Thoracic aorta (tissue), 2 donors: ENCODE measurements at places on chromosomes 5 and 9.

DNA sequence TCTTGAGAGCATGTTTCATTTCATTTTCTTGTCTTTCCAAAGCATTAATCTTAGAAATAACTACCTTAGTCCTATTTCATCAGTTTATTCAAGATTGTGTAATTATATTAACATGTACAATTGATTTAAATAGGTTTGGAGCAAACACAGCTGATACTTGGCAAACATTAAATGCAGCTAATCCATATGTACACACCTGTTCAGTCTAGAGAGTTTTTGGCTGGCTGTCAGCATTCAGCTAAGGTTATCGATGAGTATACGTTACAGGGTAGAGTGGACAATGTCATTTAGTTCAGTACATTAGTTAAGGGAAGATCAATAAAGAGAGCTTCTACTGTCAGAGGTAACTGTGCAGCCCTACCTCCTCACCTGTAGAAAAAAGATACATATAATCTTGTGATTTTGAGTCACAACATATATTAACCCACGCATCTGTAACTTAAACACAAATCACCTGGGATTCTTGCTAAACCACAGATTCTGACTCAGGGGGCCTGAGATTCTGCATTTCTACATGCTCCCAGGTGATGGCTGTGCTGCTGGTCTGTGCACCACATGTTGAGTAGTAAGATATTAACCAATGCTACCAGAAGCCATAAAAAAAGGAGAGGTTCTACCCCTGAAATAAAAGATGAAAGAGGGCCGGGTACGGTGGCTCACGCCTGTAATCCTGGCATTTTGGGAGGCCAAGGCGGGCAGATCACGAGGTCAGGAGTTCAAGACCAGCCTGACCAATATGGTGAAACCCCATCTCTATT is 34.1 kb upstream of the PCA3 start:
- DNase-seq, result no peak

GRCh38 chr9:115914291-115914690 is 239.3 kb upstream of the PAPPA start:
- DNase-seq, result no peak

DNA sequence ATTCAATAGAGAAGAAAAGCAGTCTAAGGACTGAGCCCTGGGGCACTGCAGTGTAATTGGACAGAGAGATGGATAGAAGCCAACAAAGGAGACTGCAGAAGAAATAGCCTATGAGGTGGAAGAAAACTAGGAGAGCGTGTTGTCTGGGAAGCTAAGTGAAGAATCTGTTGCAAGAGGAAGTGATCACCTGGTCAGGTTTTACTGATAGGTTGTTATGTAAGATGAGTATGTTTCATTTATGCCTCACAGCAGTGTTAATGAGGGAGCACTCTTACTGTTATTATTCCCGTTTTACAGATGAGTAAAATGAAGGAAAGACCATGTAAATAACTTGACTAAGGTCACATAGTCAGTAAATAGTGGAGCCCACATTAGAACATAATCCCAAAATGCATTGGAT is 80.0 kb upstream of the GRHPR start:
- DNase-seq, result no peak

DNA sequence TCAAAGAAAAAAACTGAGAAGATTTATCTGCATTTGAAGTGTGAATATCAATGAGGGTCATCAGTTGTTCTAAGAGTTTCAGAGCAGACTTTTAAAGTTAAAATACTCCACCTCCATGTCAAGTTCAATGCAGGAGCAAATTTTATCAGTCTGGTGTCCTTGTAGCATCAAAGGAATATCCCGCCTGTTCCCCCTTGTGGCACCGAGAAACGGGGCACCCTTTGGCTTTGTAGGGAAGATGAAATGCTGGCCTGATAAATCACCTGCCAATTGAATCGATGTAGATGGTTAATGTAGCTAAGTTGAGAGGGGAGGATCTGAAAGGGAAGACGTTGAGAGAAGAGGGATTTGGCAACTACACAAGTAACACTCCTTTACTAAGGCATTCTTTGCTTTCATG is 714.5 kb downstream of the EFNA5 start:
- DNase-seq, result no peak

- DNase-seq, result no peak
Observed at GRCh38 chr5:53900677-53901076, 340.2 kb downstream of the NDUFS4 start.

DNA sequence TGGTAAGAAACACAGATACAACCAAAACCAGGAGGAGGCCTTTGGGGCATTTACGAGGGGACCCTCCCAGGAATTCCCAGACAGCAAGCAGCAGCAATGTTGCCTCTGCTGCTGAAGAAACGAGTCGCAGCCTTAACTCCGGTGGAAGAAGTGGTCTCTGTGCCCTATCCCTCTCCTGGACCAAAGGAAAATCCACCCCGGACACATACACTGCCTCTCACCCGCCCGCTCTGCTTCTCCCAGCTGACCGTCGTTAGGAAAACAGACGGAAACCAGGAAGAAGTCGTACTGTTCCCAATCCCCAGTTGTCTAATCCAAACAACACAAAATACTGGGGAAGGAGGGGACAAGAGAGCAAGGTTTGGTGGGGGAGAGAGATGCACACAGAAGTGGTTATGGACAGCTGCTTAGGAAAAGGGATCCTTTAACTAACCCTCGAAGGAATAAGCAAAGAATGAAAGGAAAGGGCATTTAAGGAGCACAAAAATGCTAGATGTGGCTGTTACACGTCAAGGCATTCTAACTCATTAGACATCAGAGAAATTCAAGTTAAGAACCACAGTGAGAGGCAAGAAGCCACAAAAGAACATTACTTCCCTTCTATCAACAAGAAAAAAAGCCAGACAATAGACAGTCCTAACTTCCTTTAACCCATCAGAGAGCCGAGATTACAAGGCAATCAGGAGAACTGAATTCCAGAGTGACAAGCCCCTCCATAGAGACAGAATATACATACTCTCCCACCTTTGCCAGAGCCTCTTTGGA is 71.9 kb downstream of the ACTL7B start:
- DNase-seq, result no peak

- DNase-seq, result no peak
Observed at GRCh38 chr5:39661026-39661779, 236.4 kb upstream of the DAB2 start.

DNA sequence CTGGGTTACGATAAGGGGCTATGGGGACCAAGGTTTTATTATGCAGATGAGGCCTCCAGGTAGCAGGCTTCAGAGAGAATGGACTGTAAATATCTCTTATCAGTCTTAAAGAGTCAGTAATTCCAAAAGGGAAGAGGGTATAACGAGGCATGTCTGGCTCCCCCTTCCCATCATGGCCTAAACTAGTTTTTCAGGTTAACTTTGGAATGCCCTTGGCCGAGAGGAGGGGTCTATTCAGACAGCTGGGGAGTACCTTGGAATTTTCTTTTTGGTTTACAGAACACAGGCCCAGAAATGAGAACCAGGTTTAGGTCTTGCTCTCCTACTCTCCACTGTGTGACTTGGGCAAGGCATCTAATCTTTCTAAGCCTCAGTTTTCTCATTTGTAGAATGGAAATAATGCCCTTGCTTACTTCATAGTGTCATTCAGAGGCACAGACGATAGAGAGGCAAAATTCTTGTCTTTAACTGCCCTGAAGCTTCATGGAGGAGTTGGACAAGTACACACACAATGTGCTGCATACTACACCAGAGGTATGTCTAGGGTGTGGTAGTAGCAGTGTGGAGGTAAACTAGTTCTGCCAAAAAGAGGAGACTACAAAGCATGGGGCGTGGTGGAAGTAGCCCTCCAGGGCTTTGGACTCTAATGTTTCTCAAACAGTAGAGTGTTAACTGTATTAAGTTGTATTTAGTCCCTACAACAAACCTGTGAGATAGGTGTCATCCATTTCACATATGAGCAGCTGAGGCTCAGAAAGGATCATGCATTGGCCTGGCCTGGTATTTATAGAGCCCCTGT is 45.5 kb downstream of the IRF1 start:
- DNase-seq, result no peak

DNA sequence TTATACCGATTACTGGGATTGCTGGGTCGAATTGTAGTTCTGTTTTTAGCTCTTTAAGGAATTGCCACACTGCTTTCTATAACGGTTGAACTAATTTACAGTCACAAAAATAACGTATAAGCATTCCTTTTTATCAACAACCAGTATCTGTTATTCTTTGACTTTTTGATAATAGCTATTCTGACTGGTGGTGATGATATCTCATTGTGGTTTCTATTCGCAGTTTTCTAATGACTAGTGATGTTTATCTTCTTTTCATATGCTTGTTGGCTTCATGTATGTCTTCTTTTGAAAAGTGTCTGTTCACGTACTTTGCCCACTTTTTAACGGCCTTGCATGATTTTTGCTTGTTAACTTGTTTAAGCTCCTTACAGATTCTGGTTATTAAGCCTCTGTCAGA is 74.4 kb downstream of the FAM174A start:
- DNase-seq, result no peak

DNA sequence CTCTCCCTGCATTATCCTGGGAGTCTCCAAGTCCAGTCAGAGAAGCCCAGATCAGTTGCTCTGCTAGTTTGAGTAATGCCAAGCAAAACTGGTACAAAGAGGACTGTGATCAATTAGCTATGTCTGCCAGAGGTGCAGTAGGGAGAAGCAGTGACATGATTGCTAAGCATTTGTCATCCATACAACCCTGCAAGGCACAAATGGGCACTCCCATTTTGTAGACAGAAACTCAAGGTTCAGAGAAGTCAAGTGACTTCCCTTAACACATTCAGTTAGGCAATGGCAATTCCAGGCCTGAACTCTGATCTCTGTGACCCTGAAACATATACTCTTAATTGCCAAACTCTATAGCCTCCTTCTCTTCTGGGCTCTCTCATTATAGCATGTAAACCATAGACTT is 34.0 kb downstream of the NDST1 start:
- DNase-seq, result no peak

GRCh38 chr9:71592400-71592799 is 175.9 kb downstream of the CEMIP2 start:
- DNase-seq, result no peak

DNA sequence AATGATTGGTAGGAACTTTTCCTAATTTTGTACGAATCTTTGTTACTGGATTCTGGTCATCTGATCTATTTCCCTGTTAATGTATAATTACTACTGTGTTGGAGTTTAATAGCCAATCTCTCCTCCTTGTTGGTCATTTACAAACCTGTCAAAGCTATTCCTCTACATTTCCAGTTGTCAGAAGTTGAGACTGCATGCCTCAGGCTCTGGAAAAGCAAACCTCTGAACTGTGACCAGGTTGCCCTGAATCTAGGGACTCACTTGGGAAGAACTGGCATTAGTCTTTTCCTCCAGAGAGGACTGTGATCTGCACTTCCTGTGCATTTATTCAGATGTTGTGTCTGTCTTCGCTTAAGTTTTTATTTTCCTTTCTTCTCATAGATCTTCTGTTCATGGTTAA is 16.1 kb downstream of the PDLIM4 start:
- DNase-seq, result no peak

DNA sequence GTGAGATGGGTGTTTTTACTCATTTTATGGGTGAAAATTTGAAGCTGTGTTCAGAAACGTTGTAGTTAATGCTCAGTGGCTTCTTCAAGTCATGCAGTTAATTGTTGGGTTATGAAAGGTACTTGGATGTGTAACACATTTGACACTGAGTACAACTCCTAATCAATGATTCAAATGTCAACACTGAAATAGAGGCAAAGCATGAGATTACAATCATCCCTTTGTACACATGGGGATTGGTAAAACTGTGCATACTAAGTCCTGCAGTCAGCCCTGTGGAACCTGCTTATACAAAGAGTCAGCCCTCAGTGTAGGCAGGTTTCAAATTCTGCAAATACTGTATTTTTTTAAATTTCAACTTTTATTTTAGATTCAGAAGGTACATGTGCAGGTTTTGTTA is 3.3 kb downstream of the ABLIM3 start:
- DNase-seq, result no peak

GRCh38 chr9:28779243-28779642 is 1206.0 kb upstream of the C9orf72 start:
- DNase-seq, result no peak

- no peak for DNase-seq
Observed at GRCh38 chr5:100469767-100470166, 65.4 kb upstream of the FAM174A start.

DNA sequence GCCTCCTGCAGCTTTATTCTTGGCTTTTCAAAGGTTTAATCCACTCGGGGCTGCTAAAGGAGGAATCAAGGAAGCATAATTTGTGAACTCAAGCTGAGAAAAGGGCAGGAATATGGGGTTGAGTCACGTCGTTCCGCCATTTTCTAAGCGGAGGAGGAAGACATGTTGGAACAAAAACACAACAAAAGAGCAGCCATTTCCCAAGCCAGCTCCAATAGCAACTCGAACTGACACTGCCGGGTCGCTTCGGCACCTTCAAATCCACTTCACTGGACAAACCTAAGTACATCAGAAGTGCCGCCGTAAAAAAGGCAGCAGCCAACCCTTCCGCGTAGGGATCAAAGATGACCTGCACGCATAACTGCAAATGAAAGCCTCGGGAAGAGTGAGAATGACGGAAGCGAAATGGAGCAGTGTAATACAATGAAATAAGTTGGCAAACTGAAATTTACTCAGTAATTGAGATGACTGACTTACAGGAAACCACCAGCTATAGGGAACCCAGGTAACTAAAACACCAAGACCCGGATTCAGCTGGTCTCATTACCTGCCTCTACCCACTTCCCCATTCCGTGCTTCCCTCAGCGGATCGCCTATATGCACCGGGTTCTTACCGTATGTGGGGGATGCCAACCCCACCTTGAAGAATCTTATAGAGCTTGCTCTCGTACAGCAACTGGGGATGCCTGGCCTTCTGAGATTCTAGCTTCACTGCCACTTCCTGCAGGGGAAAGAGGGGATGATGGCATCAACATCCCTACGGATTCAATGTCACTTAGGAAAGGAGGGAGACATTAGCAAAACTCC is 1.6 kb downstream of the CSNK1A1 start:
- DNase-seq, result no peak

DNA sequence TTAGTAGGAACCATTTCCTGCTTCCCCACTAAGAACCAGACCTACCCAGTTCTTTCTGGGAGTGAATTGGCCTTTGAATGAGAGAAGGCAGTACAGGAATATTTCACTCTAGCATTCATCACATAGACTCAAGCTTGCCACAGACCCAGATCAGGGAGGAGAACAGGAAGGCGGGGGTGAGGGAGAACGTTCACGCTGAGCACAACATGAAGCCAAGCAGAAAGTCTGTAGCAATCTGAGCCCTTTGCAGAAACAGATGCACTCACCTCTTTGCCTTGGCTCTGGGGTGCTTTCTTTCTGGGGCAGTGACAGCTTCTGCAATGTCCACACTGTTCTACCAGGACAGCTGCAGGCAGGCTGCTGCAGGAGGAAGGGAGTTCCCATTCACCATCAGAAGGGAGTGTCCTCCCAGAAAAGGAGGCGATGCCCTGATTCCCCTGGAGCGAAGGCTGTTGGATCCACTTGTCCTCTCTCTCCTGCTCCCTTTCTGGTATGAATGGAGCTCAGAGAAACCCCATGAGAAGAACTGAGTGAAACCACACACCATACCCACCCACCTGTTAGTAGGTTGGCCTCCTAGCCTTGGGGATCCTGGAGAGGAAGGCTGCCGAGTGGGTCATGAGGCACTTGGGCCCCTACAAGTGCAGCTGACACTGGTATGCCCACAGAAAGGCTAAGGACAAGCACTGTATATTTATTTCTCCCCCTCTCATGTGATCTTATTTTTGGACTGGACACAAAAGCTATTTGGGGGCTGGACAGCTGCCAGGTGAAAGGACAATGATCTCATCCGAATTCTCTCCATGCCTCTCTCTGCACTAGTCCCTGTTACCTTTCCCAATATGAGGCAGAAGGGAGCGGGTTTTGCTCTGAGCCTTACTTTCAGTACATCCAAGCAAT is 11.7 kb upstream of the FGF1 start:
- no peak for DNase-seq

- DNase-seq, result no peak
Observed at GRCh38 chr5:132883261-132883834, 9.9 kb downstream of the LEAP2 start.

- DNase-seq, result no peak
Observed at GRCh38 chr5:131297886-131298285, 34.0 kb downstream of the CDC42SE2 start.
